NCI-H1092 treated with DMSO at 0.1 percent for 48 hours (cell line): ENCODE measurements at places on chromosomes 11 and 22.

DNA sequence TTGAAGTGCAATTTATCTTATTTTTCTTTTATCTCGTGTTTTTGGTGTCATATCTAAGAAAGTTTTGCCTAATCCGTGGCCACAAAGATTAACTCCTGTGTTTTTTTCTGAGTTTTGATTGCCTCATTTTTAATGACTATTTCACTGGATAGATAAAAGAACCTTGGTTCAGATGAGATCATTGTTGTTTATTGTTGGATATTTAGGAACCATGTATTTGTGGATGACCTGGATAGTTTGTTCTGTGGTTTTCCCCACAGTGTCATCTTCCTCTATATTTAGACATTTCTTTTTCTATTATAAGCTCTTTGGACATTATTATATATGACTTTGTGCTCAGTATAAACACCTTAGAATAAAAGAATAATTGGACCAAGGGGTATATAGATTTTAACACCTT lies 37.2 kb downstream of the PPP6R3 start:
- DNase-seq: no peak

- DNase-seq: no peak
These were observed 39.6 kb downstream of the BUD13 start for GRCh38 chr11:116733043-116733755.

DNA sequence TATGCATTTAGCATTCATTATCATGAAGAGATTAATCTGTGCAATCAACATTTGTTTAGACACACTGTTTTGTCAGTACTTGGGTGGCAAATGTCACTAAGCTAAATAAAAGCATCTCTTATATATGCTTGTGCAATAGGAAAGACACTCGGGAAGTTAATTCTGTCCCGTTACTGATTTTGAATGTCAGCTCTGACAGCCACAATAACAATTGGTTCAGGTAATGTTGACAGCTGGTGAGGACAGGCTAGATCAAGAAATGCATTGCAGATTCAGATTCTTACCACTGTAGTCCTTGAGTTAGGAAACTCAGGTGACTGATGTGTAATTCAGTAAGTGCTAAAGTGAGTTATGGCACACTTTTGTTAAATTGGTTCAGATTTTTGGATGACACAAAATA lies 523.8 kb upstream of the FAT3 start:
- no peak for DNase-seq

GRCh38 chr11:40290171-40290631 lies 1169.3 kb downstream of the LRRC4C start:
- DNase-seq: peak; percentile 21

- peak; percentile 19 for DNase-seq
These were observed 47.2 kb downstream of the PIWIL3 start for GRCh38 chr22:24727218-24727851.

- peak; percentile 85 for DNase-seq
These were observed 27.8 kb downstream of the LGR4 start for GRCh38 chr11:27444801-27445215.

DNA sequence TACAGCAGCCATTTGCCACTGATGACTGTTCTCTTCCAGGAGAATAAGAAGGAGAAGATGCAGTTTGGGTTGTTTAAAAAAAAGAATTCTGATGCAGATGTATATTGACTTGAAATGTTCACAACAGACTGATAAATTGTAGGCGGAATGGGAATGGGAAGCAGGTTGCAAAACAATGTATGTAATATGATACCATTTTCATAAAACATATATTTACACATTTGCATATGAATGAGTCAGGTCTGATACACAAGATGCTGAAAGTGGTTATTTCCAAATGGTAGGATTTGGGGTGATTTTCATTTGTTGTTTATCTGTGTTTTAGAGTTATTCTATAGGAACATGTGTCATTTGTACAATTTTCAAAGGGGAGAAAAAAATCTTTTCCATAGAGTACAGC lies 9.0 kb upstream of the RCN1 start:
- no peak for DNase-seq

DNA sequence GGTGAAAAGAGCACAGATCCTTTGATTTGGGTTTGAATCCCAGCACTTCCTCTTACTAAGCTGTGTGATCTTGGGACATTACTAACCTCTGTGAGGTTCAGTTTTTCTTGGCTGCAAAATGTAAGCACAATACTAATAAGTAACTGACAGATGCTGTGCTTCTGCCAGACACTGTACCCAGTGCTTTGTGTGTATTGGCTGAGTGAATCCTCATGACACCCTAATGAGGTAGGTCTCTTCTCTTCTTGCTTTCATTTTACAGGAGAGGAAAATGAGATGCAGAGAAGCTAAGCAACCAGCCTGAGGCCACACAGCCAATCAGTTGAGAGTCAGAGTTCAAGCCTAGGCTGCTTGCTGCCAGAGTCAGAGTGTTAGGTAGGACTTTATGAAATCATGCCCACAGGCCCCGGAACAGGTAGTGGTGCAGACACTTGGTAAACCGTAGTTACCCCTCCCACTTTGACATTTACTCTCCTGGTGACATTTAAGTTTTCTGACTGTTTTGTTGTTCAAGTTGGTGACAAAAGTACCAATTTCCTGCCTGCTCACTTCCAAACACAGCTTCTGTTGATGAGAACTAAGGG lies 21.2 kb downstream of the PTPRJ start:
- DNase-seq: no peak

DNA sequence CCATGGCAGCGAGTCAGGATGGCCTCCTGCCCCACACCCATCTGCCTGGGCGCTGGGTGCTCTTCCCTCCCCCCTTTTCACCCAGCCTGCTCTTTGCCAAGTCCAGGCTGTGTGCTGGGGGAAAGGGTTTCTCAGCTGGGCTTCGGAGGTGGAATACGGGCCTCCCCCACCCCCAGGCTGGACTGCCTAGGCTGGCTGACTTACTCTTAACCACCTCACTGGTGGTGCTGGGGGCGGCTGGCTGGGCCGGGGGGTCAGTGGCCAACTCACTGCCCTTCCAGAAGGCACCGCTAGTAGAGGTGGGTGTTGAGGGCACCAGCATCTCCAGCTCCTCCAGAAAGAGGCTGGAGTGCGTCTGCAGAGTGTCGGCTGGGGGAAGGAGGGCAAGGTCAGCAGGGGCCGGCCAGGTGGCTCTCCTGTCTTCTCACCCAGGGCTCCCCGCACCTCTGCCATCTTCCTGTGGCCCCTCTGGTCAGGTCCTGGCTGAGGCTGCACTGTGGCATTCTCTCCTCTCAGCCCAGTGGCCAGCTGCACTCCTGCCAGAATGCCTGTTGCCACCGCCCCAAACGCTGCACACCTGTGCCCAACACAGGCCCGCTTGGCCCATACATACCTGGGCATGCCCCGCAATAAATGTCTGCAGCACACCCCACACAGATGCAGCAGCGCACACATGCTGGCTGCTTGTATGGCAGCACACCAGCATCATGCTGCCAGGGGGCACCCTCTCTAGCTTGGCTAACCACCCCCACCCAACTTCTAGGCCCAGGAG lies 9.7 kb downstream of the PITPNM1 start:
- no peak for DNase-seq

GRCh38 chr22:36399472-36399778 lies 11.7 kb upstream of the MYH9 start:
- DNase-seq: no peak

DNA sequence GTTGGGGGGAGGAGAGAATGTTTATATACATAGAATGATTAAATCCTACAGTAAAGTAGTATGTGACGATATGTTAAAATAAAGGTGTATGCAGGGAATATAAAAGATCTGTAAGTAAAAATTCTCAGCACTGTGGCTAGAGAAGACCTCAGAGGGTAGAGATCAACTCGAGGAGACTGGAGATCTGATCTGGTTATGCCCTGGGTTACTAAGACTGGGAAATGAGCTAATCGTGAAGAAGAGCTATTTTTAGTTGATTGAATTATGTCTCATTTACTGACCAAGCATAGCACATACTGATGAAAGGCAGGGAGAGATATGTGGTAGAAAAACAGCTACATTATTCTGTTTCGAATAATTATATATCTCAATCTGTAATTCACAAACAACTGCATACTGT lies 42.8 kb upstream of the ALKBH3 start:
- no peak for DNase-seq

- no peak for DNase-seq
These were observed 2.9 kb upstream of the APOA1 start for GRCh38 chr11:116840224-116840745.

- DNase-seq: peak; percentile 72
These were observed 62.0 kb downstream of the PAK1 start for GRCh38 chr11:77411717-77412441.

- DNase-seq: no peak
These were observed 18.0 kb downstream of the PAAF1 start for GRCh38 chr11:73894725-73895335.

DNA sequence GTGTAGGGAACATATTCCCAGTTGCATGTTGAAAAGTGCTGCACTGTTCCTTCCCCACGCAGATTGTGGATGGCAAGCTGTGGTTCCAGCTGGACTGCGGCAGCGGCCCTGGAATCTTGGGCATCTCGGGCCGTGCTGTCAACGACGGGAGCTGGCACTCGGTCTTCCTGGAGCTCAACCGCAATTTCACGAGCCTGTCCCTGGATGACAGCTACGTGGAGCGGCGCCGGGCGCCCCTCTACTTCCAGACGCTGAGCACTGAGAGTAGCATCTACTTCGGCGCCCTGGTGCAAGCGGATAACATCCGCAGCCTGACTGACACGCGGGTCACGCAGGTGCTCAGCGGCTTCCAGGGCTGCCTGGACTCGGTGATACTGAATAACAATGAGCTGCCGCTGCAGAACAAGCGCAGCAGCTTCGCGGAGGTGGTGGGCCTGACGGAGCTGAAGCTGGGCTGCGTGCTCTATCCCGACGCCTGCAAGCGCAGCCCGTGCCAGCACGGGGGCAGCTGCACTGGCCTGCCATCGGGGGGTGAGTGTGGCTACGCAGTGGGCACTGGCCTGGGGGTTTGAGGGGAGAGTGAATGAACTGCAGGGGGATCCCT lies 102.7 kb upstream of the MTNR1B start:
- no peak for DNase-seq

- DNase-seq: no peak
These were observed 633 bp downstream of the MRGPRD start for GRCh38 chr11:68979931-68980775.

GRCh38 chr22:33984656-33985285 lies 64.5 kb upstream of the LARGE1 start:
- peak; percentile 93 for DNase-seq

DNA sequence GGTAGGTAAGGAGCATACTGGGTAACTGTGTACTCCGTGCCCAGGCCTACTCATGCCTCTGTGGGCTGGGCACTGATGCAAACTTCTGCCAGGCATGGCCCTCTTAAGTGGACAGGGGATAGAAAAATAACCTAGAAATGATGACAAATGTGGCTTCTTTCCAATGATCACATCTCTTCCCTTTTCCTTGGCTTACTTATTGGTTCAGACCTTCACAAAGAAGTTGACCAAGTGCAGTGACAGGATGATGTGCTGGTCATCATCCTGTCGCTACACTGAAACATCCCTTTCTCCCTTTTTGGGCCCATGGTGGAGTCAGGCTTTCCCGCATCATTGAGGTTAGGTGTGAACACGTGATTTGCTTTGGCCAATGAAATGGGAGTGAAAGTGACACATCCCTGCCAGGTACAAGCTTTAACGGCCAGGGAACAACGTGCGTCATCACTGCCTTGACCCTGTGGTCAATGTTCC lies 31.8 kb upstream of the APOBEC3A start:
- no peak for DNase-seq

DNA sequence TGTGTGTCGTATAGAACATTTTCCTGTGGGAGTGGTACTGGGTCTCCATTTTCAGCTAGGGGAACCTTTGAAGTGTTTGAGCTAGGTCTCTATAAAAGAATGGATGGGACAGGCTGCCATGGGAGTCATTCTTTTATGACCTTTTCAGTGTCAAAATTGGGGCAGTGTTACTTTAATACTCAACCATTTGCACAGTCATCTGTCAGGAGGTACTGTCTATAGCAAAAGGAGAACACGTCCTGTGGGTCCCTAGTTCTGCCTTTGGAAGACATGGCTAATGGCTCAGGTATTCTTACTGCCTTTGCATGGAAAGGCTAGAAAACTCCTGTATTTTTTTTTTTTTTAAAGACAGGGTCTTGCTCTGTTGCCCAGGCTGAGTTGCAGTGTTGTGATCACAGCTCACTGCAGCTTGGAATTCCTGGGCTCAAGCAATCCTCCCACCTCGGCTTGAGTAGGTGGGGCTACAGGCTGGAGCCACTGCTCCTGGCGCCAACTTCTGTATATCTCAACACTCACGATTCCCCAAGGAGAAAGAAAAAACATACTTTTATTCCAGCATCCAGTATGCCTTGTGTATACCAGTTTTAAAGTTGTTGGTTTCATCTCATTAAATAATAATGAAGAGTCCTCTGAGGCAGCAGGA lies 2.1 kb upstream of the ATF4 start:
- DNase-seq: no peak
